ENCODE measurements at places on chromosomes 7 and 10.

GRCh38 chr7:372546-372931 is 82.6 kb downstream of the FOXL3 start:
- no peak for DNase-seq

DNA sequence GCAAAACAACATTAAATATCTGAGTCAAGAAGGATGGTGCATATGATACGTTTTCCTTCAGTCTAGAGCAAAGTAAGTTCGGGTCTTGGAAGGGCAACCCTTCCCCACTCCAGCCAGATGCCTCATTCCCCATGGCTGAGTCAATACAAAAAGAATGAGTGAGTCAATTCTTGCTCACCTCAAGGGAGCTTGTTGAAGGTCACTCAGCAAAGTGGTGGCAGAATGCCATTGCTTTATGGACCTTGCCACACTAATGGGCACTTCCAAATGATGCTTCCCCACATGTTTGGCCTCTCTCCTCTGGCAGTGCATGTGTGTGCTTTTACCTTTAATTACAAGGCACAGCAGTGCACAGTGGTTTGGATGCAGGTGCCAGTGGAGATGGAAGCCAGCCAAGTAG is 296.5 kb downstream of the SORCS3 start:
- DNase-seq: no peak

GRCh38 chr10:102405632-102406031 is 10.1 kb downstream of the NFKB2 start:
- no peak for DNase-seq

DNA sequence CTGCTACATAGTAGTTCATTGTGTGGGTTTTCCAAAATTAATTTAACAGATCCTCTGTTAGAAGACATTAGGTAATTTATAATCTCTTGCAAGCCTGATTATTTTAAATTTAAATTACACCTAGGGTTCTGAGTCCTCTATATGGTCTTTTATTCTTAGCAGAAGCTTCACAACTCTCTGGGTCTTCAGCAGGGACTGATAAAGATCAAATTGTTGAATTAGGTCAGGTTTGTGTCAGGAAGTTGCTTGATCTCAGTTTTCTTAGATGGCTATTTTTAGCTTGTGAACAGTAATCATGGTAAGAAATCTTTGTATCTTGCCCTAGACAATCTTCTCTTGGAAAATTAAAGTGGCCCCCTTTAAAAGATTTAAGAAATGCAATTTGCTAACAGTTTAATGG is 183.1 kb upstream of the HDAC9 start:
- no peak for DNase-seq

DNA sequence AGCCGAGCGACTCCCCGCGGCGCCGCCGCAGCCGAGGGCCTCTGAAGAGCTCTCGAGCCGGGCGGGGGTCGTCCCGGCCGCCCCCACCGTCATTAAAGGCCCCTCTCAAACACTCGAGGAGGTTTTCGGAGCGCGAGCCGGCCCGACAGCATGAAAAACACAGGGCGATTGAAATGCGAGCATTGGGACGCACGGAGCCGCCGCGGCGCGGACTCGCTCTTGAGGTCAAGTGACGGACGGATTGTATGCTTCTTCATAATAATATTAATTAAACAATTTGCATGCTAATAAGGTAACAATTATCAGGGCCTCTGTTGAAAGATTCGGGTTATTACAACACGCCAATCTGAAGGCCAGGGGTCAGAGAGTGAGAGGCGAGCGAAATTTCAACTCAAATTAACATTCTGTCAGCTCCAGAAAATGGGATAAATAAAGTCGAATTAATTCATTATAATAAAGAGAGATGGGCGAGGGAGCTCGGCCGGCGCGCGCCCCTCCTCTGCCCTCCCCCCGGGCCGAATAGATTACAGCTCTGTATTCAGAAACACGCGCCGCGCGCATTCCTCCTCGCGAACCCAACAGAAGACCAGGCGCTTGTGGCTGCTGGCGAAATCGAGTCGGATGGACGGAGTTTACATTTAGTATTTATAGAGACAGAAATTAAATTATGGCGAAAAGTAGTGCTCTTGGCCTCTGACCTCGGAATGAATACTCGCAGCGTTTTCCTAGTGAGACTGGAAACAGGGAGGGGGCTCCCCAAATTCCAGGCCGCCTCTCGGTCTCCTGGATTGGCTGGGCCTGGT is 2.1 kb upstream of the UNCX start:
- no peak for DNase-seq

DNA sequence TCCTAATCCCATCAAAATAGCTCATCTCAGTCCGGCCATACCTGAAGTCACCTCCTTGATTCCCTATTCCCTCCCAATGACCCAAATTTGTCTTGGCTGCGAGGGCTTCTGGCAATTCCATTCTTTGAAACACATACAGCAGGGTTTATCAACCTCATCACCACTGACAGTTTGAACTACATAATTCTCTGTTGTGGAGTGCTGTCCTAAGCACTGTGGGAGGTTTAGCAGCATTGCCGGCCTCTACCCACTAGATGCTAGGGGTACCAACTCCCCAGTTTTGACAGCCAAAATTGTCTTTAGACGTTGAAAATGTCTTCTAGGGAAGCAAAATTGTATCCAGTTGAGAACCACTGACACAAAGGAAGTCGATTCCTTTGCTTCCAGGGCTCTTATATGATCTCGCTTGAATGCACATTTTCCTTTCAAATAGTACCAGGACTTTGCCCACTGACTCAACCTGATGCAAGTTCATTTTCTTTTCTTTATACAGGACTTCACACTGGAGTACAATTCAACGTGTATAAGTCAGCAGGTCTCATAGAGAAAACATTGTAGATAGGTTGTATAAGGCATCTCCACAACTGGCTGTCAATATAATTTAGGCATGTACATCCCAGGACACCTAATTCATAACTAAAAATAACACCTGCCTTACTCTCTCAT is 133.3 kb downstream of the STRA8 start:
- no peak for DNase-seq

DNA sequence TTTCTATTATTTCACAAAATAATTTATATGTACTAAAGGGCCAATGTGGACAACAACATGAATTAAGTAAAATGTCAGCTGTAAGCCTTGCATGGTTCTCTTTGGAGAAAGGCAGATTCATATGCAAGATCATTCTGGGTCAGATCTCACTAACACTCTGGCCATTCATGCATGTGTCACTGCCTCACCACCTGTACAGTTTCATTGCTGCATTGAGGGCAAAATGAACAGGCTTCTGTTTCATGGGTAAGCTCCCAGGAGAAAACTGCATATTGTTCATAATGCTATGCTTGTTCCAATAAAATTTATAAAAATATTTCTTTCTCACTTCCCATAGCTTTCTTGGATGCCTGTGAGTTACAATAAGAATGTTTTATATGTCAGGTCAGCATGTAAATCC is 275.2 kb downstream of the ZNF248 start:
- DNase-seq: no peak

- no peak for DNase-seq
Observed at GRCh38 chr10:125333769-125334168, 173.4 kb upstream of the CTBP2 start.

GRCh38 chr7:12222889-12223579 is 11.9 kb downstream of the TMEM106B start:
- DNase-seq: no peak

- no peak for DNase-seq
Observed at GRCh38 chr7:150307904-150308303, 15.3 kb upstream of the LRRC61 start.

DNA sequence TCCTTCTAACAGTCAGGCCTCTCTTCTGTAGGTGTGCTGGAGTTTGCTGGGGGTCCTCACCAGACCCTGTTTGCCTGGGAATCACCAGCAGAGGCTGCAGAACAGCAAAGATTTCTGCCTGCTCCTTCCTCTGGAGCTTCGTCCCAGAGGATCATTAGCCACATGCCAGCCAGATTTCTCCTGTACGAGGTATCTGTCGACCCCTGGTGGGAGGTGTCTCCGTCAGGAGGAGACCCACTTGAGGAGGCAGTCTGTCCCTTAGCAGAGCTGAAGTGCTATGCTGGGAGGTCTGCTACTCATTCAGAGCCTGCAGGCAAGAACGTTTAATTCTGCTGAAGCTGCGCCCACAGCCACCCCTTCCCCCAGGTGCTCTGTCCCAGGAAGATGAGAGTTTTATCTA is 611.1 kb upstream of the COBL start:
- DNase-seq: no peak

DNA sequence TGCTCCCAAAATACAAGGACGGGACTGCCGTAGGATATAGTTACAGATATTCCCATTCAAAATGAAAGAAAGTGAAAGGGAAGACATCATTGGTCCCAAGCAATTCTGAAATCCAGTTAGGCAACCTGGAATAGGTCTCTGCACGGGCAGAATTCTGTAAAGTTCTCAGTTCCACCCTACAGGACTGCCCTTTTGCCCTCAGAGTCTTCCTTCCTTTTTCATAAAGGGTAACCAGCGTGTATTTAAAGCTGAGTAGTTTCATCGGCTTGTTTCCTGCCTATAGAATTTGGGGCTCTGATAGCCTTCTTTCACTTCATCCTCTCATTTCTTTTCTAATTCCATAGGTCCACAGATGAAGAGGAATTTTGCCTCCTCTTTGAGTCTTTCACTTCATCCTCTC is 20.0 kb downstream of the COPG2 start:
- DNase-seq: no peak

- no peak for DNase-seq
Observed at GRCh38 chr10:118781541-118781940, 26.8 kb upstream of the CACUL1 start.
